ENCODE measurements at places on chromosomes 6 and 20.

GRCh38 chr6:3108746-3109414 lies 9.6 kb upstream of the BPHL start:
- H3K27me3 ChIP-seq = no peaks in the 10 kb centered on the region
- DNase-seq = no peak
- no peak overlapping the region for H3K4me3 ChIP-seq
- no peak overlapping the region for H3K27ac ChIP-seq
- peaks cover 97% of the 10 kb centered on the region for H3K36me3 ChIP-seq
- H3K4me1 ChIP-seq = no peaks in the 10 kb centered on the region

DNA sequence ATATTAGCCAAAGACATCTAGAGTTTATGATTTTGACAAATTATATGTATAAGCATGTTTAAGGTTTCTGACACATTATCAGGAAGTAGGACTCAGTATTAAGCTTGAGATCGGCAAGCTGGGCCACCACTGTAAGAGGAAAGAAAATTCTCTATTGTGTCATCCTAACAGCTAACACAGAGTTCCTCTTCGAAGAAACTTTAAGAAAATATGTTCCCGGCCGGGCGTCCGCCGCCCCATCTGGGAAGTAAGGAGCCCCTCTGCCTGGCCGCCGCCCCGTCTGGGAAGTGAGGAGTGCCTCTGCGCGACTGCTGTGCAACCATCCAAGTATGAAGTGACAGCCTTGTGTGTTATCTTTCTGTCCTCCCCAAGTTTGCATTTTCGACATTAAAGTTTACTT lies 23.0 kb downstream of the USP49 start:
- no peak for DNase-seq
- H3K27me3 ChIP-seq = no peaks in the 10 kb centered on the region
- H3K4me1 ChIP-seq = no peaks in the 10 kb centered on the region
- H3K27ac ChIP-seq = no peak overlapping the region

DNA sequence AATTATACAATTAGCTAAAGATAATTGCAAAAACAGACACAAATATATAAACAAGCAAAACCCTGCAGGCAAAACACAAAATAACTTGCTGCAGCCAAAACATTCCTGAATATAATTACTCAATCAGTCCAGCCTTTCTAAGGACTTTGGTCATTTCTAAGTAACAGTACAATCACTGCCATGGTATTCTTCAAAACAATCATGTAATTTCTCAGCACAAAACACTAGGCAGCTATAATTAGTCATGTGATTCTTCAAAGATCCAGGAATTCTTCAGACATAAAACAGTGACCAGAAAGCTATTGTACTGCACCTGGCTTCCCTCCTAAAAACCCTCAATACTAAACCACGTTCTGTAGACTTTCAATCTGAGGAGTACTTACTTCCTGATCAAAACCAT lies 881.1 kb downstream of the EPHA7 start:
- H3K4me3 ChIP-seq = no peak overlapping the region
- H3K4me1 ChIP-seq = no peaks in the 10 kb centered on the region

DNA sequence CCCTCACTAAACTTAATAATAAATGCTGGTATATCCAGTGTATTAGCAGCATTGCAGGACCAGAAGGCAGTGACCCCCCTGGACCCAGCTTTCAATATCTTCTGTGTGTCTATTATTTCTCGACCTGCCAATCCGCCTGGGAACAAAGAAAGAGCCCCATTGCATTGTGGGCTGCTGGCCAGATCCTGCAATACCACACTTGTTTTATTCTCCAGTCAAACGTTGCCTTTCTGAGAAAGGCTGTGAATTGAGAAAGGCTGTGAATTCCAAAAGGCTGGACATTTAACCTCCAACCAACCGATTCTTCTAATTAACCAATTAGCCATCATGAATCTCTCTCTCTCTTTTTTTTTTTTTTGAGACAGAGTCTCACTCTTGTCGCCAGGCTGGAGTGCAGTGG lies 1.5 kb upstream of the MTO1 start:
- no peak for DNase-seq
- no peak overlapping the region for H3K27ac ChIP-seq
- no peaks in the 10 kb centered on the region for H3K4me1 ChIP-seq
- no peaks in the 10 kb centered on the region for H3K36me3 ChIP-seq
- no peaks in the 10 kb centered on the region for H3K27me3 ChIP-seq

GRCh38 chr6:156782691-156783320 lies 5.6 kb downstream of the ARID1B start:
- H3K27ac ChIP-seq = peak overlapping the region; percentile 97
- no peaks in the 10 kb centered on the region for H3K4me1 ChIP-seq
- no peak for DNase-seq
- no peaks in the 10 kb centered on the region for H3K27me3 ChIP-seq
- H3K36me3 ChIP-seq = no peaks in the 10 kb centered on the region
- H3K4me3 ChIP-seq = peak overlapping the region; percentile 92

- no peaks in the 10 kb centered on the region for H3K4me1 ChIP-seq
- no peaks in the 10 kb centered on the region for H3K36me3 ChIP-seq
- H3K27ac ChIP-seq = no peak overlapping the region
- no peaks in the 10 kb centered on the region for H3K27me3 ChIP-seq
- no peak overlapping the region for H3K4me3 ChIP-seq
These were observed 43.2 kb upstream of the AKAP12 start for GRCh38 chr6:151196555-151196954.

DNA sequence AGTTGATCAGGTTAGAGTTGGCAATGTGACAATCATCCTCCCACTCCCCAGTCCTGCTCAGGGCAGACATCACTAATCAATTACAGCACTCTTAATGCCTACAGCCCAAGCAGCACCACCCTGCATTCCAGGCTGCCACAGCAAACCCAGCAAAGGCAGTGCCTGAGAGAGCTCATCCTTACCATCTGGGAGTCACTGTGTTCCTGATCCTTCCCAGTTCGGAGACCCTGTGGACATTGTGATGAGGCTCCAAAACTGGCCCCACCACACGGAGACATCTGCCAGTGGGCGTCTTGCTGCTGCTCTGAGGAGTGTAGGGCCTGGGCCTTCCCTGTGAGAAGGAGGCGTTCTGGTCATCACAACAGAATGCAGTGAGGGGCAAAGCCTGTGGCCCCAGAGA lies 216.5 kb upstream of the CST7 start:
- no peaks in the 10 kb centered on the region for H3K27me3 ChIP-seq
- no peak overlapping the region for H3K4me3 ChIP-seq
- no peaks in the 10 kb centered on the region for H3K36me3 ChIP-seq
- H3K4me1 ChIP-seq = peaks cover 12% of the 10 kb centered on the region
- no peak overlapping the region for H3K27ac ChIP-seq
- DNase-seq = no peak

GRCh38 chr6:47203938-47204611 lies 105.6 kb downstream of the TNFRSF21 start:
- H3K27ac ChIP-seq = no peak overlapping the region
- no peak for DNase-seq
- no peak overlapping the region for H3K4me3 ChIP-seq
- no peaks in the 10 kb centered on the region for H3K27me3 ChIP-seq
- no peaks in the 10 kb centered on the region for H3K36me3 ChIP-seq

DNA sequence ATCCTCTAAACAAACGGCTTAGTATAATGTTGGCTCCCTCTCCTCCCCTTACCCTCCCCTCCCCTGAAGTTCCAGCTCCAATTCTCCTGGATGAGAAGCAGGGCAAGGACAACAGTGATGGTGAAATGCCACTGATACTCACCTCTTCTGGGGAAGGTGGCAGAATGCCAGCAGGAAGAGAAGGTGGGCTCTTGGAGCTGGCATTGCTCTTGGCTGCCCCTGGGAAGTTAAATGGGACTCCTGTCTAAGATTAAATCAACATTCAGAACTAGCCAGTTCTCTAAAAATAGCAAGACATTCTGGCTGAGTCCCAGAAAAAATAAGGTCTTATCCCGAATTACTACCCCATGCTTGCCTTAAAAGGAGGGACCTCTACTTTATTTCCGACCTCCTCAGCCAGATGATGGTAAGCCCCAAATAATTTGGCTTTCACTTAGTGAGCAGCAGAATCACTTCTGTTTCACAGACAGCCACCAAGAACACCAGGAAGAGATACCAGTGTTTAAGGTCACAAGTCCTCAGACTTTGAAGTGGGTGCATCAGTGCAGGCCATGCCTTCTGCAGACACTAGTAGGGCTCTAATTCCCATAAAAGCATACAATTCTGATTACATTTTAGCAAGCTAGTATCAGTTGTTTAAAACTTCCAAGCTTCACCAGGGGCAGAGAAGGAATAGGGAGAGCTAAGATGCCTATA lies 46.0 kb upstream of the IL17A start:
- H3K4me1 ChIP-seq = peaks cover 12% of the 10 kb centered on the region
- no peak overlapping the region for H3K4me3 ChIP-seq

GRCh38 chr20:1122388-1123315 lies 4.2 kb downstream of the PSMF1 start:
- peaks cover 11% of the 10 kb centered on the region for H3K36me3 ChIP-seq
- peak overlapping the region; percentile 33 for H3K27ac ChIP-seq
- DNase-seq = no peak
- no peak overlapping the region for H3K4me3 ChIP-seq

DNA sequence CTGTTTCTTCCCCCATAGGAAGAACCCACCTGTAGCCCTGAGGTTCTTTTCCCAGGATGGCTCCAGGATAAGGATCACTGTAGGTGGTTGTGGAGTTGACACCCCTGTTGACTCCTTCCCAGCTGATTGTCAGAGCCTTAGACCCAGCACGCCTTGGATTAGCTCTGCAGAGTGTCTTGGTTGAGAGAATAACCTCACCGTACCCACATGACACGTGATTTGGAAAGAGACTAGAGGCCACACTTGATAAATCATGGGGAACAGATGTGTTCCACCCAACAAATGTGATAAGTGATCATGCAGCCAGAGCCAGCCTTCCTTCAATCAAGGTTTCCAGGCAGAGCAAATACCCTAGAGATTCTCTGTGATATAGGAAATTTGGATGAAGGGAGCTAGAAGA lies 12.2 kb downstream of the BTN3A1 start:
- no peaks in the 10 kb centered on the region for H3K27me3 ChIP-seq
- H3K4me1 ChIP-seq = no peaks in the 10 kb centered on the region
- no peak overlapping the region for H3K4me3 ChIP-seq
- DNase-seq = no peak
- no peaks in the 10 kb centered on the region for H3K36me3 ChIP-seq

DNA sequence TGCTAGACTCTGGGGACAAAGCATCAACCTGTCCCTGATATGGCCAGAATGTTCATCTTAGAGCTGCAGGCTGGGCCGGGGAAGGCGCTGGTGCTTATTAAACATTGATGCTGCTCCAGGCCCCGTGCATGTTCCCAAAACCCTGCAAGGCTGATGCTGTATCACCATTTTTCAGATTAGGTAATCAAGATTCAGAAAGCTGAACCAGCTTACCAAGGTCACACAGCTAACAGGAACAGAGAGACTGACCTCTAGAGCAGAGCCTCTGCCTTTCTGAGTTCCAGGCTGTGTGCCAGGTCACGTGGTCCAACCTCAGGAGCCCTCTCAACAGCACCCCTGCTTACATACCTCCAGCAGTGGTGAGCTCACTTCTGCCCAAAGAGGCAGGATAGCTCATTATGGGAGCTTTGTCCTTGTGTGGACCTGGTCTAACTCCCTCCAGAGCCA lies 16.1 kb upstream of the VSTM2L start:
- no peaks in the 10 kb centered on the region for H3K36me3 ChIP-seq
- H3K27ac ChIP-seq = no peak overlapping the region
- peaks cover 12% of the 10 kb centered on the region for H3K4me1 ChIP-seq
- no peak for DNase-seq
- no peak overlapping the region for H3K4me3 ChIP-seq
- no peaks in the 10 kb centered on the region for H3K27me3 ChIP-seq

DNA sequence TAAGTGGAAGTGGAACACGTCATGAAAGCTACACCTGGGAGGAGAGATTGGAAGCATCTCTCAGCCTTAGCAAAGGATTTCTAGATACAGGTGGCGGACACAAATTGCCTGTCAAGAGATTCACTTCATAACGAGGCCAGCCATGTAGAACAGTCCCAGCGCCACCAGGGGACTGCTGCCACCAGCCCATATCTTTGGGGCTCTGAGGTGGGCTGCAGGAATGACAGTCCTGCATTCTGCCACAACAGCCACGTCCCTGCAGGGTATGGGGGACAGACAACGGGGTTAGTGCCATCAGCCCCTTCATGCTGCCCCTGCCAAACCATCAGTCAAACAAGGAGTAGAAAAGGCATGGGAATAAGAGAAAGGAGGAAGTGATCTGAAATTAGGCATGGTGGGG lies 81.2 kb upstream of the SASH1 start:
- H3K4me3 ChIP-seq = no peak overlapping the region
- no peak overlapping the region for H3K27ac ChIP-seq
- no peaks in the 10 kb centered on the region for H3K36me3 ChIP-seq
- no peaks in the 10 kb centered on the region for H3K4me1 ChIP-seq
- H3K27me3 ChIP-seq = no peaks in the 10 kb centered on the region

GRCh38 chr6:24927985-24928745 lies 7.6 kb downstream of the RIPOR2 start:
- H3K4me1 ChIP-seq = peaks cover 20% of the 10 kb centered on the region
- no peak overlapping the region for H3K4me3 ChIP-seq
- H3K27ac ChIP-seq = no peak overlapping the region
- DNase-seq = no peak
- H3K27me3 ChIP-seq = no peaks in the 10 kb centered on the region

- peak; percentile 88 for DNase-seq
- H3K4me1 ChIP-seq = peaks cover 43% of the 10 kb centered on the region
- no peak overlapping the region for H3K4me3 ChIP-seq
- H3K36me3 ChIP-seq = peaks cover 24% of the 10 kb centered on the region
These were observed 65.9 kb downstream of the PTPN1 start for GRCh38 chr20:50575865-50576720.

- H3K36me3 ChIP-seq = no peaks in the 10 kb centered on the region
- peak overlapping the region; percentile 39 for H3K27ac ChIP-seq
- DNase-seq = no peak
- no peak overlapping the region for H3K4me3 ChIP-seq
- H3K4me1 ChIP-seq = no peaks in the 10 kb centered on the region
These were observed 33.7 kb downstream of the RNF146 start for GRCh38 chr6:127300411-127300810.

- no peak overlapping the region for H3K4me3 ChIP-seq
- H3K27me3 ChIP-seq = no peaks in the 10 kb centered on the region
- H3K4me1 ChIP-seq = no peaks in the 10 kb centered on the region
- DNase-seq = no peak
These were observed 458.7 kb upstream of the RUNX2 start for GRCh38 chr6:44869321-44869897.

DNA sequence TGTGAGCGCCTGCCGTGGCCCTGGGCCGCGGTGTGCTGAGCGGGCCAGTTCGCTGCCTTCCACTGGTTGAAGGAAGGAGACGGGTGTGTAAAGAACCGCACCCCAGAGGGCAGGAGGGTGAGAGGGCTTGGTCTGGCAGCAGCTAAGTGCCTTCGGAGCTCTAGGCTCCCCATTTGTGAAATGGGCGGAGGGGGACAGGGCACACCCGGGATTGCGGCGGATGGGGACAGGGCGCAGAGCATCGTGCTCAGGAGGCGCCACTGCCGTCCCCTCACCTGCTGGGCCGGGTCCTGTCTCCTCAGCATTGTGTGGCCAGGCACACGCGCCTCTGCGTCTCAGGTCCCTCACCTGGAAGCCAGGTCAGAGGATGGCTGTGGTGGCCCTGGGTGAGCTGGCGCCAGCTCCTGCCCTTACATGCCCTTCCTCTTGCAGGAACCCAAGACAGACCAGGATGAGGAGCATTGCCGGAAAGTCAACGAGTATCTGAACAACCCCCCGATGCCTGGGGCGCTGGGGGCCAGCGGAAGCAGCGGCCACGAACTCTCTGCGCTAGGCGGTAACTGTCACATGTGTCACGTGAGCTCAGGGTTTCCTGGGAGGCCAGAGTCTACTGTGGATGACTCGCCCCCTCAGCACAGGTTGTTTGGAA lies 3.1 kb downstream of the ADRM1 start:
- no peak for DNase-seq
- H3K36me3 ChIP-seq = peaks cover 66% of the 10 kb centered on the region
- peak overlapping the region; percentile 99 for H3K27ac ChIP-seq
- H3K4me3 ChIP-seq = no peak overlapping the region
- no peaks in the 10 kb centered on the region for H3K27me3 ChIP-seq

- H3K27me3 ChIP-seq = no peaks in the 10 kb centered on the region
- no peaks in the 10 kb centered on the region for H3K36me3 ChIP-seq
- H3K4me3 ChIP-seq = no peak overlapping the region
These were observed 172.3 kb downstream of the PKHD1 start for GRCh38 chr6:51915098-51915497.

Measured in sigmoid colon (tissue), 7 donors.